Adrenal gland (tissue), 19 donors: ENCODE measurements at places on chromosomes 13 and 19. TPM values are rescaled to one million over a fixed set of nuclear protein-coding genes. Genes with fewer than 3 reads are reported as not detected.
A peak's percentile ranks its signal among the peaks of the same experiment; 100 is the strongest.

ATXN8OS gene
- not detected for total RNA-seq

- H3K36me3 ChIP-seq = no peaks in the 10 kb centered on the region
- DNase-seq = no peak
- H3K4me3 ChIP-seq = no peak overlapping the region
- H3K27ac ChIP-seq = no peak overlapping the region
- peaks cover 83% of the 10 kb centered on the region for H3K27me3 ChIP-seq
Observed at GRCh38 chr19:41926028-41926762, 2.1 kb downstream of the ERFL start.

DNA sequence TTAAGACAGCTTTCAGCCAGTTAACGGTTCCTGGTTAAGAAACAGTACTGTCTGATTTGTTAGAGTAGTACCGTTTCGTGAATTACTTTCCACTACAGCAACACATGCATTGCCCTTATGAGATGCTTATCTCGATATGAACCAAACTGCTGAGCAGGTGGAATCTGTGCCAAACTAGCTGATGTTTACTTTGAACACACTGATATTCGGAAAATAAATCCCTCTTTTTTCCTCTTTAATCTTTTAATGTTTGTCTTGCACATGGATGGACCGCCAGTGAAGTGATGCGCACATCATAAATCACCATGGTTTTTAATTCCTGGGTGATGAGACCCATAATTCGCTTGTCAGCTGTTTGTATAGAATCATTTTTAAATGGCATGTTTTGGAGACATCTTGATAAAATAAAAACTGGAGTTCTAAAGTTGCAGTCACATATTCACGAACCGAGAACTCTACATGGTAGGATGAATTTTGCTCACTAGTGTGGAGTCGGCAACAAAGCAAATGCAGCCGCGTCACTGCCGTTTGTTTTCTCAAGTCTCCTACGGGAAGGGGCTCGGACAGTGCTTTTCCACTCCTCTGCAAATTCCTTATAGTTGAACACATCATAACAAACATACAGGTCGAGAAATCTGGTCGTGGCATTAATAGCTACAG lies 1.1 kb downstream of the GJA3 start:
- H3K4me3 ChIP-seq = no peak overlapping the region
- H3K36me3 ChIP-seq = no peaks in the 10 kb centered on the region
- peaks cover 11% of the 10 kb centered on the region for H3K4me1 ChIP-seq
- peaks cover 82% of the 10 kb centered on the region for H3K27me3 ChIP-seq

DNA sequence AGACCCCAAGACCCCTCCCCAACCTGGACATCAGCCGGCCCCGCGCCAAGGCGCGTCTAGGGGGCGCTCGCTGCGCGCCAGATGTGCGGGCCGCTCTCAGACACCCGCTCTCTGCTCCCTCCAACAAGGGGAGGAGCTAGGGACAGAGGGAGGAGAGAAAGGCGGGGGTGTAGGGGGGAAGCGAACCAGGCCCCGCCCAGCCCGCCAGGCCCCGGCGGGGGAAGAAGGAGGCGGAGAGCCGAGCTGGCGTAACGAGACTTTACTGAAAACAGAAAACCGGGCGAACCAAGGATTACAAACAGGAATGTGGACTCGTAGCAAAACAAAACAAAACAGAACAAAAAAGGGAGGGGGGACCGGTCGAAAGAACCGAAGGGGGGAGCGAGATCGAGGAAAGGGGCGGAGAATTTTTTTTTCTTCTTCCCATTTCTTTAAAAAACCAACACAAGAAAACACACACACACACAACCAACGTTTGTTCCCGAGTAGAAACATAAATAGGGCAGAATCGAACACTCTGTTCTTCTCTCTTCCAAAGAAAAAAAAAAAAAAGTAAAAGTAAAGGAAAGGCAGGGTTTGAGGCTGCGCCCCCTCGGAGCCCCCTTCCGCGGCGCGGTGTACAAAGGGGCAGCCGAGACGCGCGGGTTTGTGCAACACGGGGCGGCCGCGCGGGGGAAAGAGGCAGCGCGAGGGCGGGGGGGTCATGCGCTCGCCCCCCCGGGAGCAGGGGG lies 1.7 kb downstream of the JUND start:
- peaks cover 39% of the 10 kb centered on the region for H3K4me1 ChIP-seq
- H3K4me3 ChIP-seq = peak overlapping the region; percentile 99
- H3K27me3 ChIP-seq = no peaks in the 10 kb centered on the region
- peak; percentile 93 for DNase-seq
- H3K27ac ChIP-seq = peak overlapping the region; percentile 99

DNA sequence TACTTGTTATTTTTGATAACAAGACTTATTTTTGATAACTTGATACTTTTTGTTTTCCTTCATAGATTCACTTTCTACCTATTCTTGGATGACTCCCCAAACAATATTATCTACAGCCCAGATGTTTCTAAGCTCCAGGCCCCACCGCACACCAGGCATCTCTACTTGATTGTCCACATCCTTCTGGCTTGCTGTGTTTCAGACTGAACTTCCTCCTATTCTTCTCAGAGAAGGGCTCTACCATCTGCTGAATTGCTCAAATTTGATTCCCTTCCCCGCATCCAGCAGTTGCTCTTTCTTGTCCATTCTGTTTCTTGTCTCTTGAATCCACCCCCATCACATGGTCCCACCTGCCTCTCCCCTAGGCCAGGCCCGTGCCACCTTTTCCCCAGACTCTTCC lies 13.0 kb downstream of the NUDT15 start:
- H3K4me1 ChIP-seq = no peaks in the 10 kb centered on the region
- H3K27me3 ChIP-seq = no peaks in the 10 kb centered on the region
- H3K27ac ChIP-seq = no peak overlapping the region
- no peak for DNase-seq
- peaks cover 17% of the 10 kb centered on the region for H3K36me3 ChIP-seq
- no peak overlapping the region for H3K4me3 ChIP-seq
